ENCODE measurements at places on chromosomes 11 and 22.

DNA sequence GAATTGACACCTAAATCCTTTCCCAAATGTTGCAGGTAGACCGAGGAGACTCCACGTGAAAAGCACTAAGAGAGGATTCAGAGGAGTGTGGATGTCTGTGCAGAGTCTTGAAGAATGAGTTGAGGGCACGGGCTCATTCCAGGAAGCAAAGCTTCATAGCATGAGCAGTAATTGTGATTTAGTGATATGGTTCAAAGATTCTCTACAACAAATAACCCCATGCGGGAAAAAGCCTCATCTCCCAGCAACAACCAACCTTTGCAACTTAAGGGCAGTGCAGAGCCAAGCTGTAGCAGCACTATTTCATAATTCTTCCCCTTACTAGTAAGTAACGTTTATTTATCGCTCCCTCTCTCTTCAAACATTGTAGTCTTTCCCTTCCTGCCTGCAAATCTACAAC, 87.5 kb upstream of the CLMP start:
- no peak for DNase-seq

GRCh38 chr11:5043380-5043779, 2.9 kb upstream of the OR52J3 start:
- DNase-seq: no peak

DNA sequence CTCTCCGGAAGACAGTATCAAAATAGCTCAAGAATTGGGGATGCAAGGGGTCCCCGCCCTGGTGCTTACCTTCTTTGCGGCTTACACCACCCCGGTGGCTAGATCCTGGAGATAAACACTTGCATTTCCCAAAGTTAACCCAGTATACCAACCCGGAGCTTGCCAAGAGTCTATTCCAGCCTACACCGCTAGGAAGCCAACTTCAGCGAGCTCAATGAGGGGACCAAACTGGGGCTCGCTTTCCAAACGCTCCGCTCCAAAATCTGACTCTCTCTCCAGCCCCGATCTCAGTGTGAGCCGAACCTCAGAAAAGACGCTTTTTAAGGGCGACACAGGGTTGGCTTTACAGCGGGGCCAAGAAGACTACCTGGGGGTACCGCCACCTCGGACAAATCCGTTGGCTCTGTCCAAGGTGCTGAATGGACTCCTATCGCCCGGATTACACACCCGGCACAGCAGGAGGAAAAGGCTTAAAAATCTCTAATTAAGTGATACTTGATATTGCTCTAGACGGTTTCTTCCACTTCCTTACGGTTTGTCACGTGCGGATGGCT, 20.1 kb upstream of the BDNF start:
- DNase-seq: no peak

DNA sequence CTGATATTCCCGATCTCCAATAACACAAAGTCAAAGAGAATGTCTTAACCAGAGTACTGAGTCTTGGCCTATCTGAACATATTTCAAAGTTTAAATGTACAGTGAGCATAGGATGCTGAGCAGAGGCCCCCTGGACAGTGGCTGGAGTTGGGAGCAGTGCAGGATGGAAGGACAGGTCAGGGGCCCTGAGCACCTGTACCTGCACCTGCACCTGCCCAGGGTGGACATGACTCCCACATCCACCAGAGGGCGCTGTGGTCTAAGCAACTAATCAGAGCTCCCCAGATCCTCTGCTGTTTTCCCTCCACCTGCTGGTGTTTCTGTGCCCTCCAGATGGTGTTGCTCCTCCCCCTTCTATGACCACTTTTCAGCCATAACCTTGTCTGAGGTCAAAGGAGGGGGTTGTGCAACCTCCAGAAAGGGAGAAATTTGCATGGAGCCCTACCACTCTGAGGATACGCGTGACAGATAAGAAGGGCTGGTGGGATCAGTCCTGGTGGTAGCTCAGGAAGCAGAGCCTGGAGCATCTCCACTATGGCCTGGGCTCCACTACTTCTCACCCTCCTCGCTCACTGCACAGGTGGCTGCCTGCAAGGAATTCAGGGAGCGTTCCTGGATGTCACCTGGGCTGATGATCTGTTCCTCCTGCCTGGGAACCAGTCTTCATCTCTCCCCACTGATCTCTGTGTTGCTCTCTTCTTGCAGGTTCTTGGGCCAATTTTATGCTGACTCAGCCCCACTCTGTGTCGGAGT, 49.1 kb upstream of the VPREB1 start:
- peak; percentile 81 for DNase-seq

DNA sequence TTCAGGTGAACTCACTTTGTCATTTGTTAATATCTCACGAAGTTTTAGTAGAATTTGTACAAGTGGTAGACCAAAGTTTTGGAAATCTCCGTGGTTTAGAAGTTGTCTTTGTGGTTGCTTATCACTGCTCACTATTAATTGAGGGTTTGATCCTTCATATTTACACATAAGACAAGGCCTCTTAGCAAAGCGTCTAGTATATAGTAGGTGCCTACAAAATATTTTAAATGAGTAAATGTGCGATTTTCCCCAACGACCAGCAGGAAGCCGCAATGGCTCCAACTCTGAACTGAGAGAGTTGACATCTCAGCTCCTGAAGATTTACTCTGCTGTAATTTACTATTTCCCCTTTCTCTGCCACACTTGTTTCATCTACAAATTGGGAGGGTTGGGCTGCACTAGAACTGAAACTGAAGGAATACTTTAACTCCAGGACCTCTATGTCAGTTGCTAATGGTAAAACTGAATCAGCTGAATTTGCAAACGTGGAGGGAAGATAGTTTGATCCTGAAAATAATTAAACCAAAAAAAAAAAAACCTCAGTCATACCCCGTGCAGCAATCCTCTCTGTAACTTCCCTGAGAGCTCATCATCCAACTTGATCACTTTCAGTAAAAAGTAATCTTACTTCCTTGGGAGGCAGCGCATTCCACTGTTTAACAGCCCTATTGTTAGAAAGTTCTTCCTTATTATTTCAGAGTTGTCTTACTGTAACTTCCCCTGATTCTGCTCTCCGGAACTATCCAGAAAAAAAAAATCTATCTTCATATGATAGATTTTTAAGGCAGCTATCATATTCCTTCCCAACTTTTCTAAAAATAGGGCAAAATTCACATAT, 1.3 kb upstream of the SBF2 start:
- no peak for DNase-seq

DNA sequence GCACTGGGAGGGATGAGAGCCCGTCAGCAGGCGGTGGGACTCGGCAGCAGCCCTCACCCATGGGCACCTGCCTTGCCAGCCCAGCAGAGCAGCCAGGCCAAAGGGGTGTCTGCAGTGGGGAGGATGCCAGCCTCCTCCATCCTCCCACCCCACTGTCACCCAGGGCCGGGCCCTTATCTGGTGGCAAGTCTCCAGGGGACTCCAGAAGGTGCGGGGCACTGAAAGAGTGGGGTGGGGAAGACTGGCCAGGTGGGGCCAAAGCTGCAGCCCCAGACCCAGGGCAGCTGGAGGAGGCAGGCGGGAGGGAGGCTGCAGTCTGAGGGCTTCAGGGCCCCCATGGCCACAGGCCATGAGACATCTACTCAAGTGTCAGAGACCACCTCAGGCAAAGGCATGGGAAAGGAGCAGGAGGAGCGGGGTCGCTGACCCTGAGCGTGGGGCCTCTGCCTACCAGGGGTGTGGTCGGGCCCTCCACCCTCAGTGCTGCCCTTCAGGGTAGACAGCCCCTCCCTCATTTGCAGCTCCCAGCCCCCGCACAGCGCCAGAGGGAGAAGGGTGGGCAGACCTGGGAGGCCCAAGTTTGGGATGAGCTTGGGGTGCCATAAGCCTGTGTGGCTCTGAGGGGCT, 3.5 kb downstream of the DGCR6L start:
- DNase-seq: no peak

DNA sequence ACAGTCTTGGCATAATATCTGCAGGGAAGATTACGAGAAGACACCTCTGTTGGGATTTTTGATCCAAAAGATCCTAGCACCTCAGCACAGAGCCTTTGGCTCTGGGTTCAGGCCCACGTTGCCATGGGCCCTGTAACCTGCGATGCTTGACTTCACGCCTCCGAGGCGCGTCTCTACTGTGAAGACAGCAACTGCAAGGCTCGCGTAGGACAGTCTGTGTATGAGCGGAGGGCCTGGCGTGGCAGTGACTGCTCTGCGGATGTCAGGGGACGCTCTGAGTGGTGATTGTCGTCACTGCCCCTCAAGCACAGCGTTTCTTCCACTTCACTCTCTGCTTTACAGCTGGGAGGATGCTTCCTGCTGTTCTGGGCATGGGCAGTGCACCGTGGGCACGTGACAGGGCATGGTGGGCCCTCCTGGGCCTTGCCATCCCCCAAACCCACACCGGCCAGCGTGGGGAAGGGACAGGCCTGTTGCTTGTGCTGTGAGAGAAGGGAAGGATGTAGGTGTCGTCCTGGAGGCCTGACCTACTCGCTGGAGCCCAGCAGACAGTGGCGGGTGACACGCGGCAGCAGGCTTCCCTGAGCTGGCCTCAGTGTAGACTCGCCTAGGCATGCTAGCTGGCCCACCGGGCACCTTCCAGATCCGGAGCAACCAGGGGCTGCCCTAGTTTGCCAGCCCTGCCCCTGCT, 26.5 kb downstream of the GLB1L2 start:
- DNase-seq: no peak

- no peak for DNase-seq
These were observed 913 bp downstream of the ZNHIT2 start for GRCh38 chr11:65116370-65117205.

DNA sequence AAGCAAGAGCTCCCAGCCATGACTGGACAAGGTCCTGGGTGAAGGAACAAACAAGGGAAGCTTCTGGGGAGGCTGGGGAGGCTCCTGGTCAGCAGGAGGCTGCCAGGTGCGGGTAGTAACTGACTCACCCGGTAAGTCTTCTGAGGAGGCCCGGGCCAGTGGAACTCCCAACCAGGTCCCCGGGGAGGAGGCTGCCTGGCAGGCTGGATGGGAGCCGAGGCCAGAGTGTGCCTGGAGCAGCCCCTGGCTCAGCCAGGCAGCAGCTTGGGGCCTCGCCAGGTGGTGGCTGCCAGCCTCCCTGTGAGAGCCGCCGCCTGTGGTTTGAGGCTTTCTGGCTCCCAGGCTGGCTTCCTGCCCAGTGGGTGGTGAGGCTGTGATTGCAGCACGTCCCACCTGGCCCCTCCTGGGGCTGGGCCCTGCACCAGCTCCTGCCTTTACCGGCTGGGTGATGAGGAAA, 46.2 kb downstream of the IGF2 start:
- peak; percentile 50 for DNase-seq

- DNase-seq: no peak
These were observed 57.4 kb upstream of the ARHGAP42 start for GRCh38 chr11:100629671-100630070.

DNA sequence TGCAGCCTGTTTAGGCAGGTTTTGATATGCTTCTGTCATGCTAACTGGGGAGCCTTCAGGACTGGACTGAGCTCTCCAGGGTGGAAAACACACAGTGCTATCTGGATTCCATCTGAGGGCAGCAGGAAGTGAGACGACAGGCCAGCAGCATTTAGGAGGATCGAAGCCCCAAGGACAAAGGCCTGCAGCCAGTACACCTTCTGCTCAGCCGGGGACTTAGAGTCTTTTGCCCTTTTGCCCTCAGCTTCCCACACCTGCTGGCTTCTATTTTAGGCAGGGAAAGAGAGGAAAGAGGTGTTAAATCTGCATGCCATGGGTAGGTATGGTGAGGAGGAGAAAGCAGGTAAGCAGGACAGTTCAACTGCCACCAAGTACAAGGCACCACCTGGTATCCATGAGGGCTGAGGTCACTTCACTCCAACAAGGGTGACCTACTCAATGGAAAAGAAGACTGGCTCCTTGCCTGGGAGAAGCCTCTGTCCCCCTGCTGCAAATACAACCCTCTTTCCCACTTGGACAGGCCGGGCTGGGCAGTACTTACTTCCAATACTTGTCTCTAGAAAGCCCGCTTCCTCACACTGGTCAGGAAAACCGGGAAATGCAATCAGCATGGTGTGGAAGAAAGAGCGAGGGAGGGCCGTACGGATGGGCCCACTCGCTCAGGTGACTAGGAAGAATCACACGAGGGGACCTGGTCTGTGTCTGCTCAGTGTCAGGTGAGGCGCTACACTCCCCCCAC, 12.3 kb downstream of the LARGE2 start:
- no peak for DNase-seq

DNA sequence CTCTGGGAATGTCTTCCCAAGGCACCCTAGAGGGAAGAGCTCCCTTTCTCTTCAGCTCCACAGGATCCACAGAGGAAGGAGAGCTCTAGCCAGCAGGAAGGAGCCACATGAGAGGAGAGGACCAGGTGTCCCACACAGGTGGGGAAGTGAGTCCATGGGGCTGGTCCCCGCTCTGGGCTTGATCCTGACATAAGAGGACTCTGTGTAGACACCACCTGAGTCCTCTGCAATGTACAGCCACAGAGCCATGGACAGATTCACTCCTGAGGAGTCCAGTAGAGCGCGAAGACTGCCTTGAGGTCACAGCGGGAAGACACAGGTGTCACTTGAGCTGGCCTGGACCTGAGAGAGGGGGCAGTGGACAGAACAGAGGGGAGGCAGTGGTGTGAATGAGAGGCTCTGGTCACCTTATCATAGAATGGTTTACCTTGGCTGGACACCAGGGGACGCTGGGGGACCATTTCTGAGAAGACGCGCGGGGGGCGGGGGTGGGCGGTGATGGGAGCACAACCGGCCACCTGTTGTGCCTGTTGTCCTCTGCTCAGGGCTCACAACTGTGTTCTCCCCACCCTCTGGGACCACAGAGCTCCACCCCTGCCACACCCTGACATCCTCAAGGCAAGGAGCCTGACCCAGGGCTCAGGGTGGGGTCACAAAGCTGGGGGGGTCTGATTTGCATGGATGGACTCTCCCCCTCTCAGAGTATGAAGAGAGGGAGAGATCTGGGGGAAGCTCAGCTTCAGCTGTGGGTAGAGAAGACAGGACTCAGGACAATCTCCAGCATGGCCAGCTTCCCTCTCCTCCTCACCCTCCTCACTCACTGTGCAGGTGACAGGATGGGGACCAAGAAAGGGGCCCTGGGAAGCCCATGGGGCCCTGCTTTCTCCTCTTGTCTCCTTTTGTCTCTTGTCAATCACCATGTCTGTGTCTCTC, 128.2 kb downstream of the ZNF280B start:
- no peak for DNase-seq

- no peak for DNase-seq
These were observed 9.9 kb upstream of the TMPRSS4 start for GRCh38 chr11:118067006-118067405.

All from activated CD8-positive, alpha-beta memory T cell treated with anti-CD3 and anti-CD28 coated beads for 1 hour (primary cell).